ENCODE measurements at places on chromosomes 7 and 10. TPM values are rescaled to one million over a fixed set of nuclear protein-coding genes. Genes with fewer than 3 reads are reported as not detected.
A peak's percentile ranks its signal among the peaks of the same experiment; 100 is the strongest.

The AQP1 gene
- total RNA-seq = 0.13 TPM

DNA sequence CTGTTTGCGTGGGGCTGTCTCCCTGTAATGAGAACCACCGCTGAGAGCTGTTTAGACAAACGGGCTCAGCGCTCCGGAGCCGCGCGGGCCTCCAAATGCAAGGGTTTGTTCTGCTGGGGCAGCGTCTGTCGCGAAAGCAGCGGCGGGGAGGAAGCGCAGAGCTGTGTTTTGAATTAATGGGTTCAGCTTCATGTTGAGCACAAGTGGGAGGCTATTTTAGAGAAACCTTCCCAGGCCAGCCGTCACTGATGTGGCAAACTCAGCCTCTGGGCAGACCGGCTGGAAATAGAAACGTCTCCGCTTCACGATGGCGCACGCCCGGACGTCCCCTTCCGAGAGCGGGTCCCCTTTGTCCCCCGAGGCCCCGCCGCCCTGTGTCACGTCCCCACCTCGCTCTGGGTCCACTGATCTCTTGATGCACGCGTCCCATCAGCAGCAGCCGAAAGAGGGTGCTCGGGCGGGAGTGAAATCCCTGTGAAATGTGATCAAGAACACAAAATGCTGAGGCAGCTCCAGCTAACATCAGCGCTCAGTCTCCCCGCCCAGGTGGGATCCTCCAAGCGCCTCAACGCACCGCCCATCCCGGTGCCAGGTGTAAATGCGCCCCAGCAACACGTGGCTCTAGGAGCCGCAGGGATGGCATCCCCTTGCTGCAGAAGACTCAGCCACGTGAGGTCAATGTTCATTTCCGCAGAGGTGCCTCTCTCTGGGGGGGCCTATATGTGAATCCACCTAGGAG, 44.9 kb downstream of the BAMBI start:
- no peaks in the 10 kb centered on the region for H3K27me3 ChIP-seq
- H3K27ac ChIP-seq = no peak overlapping the region
- H3K4me3 ChIP-seq = no peak overlapping the region
- no peak for DNase-seq
- H3K4me1 ChIP-seq = no peaks in the 10 kb centered on the region

The INSYN2A gene
- total RNA-seq = not detected

DNA sequence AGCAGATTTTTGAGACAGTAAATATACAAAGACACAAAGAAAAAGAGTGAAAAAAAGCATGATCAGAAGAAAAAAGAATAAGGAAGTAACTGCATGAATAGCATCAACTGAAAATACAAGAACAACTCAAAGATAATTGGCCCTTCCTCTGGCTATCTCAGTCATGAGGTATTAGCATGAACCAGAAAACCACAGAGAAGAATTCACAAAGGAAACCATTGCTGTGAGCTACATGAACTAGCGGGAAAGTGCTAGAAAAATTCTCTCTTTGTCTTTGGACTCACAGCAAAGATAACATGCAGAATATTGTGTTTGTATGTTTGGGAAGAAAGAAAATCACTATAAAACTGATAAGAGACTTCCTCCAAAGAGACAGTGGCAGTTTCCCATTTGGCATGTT, 82.9 kb downstream of the SORCS1 start:
- H3K36me3 ChIP-seq = no peaks in the 10 kb centered on the region
- no peak overlapping the region for H3K4me3 ChIP-seq
- DNase-seq = no peak

The PIP gene
- total RNA-seq = not detected

DNA sequence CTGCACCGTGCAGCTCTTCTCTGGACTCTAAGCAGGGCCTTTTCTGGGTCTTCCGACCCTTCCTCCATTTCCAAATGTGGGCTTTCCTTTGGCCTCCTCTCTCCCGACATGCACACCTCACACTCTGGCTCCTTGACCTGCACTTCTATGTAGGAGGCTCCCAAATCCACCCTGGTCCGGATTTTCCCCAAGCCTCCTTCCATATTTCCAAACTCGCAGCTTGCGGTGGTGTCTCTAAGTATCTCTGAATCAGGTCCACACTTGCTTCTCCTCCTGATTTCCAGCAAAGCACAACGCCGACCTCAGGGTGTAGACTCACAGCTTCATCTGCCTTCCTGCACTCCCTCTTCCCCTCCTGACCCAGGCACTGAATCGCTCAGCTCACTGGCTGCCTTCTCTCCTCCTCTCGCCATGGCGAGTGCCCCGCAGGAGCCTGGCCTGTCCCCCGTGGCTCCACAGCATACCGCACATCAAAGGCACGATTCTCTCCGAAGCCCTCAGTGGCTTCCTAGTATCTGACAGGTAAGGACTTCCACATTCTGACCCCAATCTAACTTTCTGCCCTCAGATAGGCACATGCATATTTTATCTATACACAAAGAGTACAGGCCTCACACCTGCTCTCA, 27.8 kb downstream of the DIP2C start:
- no peaks in the 10 kb centered on the region for H3K4me1 ChIP-seq
- no peak overlapping the region for H3K27ac ChIP-seq
- H3K36me3 ChIP-seq = no peaks in the 10 kb centered on the region
- H3K4me3 ChIP-seq = no peak overlapping the region
- DNase-seq = no peak

DNA sequence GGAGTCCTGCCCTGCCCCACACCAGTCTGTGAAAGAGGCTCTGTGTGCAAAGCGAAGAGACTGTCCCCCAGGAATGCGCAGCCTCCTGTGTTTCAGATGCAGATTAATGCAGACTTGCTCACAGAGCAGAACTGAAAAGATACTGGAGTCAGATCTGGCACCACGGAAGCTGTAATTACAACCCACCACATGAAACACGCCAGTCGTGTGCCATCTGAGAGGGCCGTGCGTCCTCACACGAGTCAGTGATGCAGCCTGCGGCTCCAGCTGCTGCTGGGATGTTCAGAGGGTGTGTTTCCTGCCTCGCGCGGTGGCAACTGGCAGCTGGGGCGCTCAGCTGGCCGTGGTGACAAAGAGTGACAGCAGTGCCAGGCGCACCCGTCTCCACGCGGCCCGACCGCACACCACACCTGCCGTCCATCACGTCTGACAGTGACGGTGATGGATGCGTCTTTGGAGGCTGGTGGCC, 50.0 kb downstream of the NKX6-2 start:
- H3K4me3 ChIP-seq = no peak overlapping the region
- H3K4me1 ChIP-seq = no peaks in the 10 kb centered on the region
- H3K36me3 ChIP-seq = no peaks in the 10 kb centered on the region
- no peak for DNase-seq

The EMX2 gene
- total RNA-seq = not detected

DNA sequence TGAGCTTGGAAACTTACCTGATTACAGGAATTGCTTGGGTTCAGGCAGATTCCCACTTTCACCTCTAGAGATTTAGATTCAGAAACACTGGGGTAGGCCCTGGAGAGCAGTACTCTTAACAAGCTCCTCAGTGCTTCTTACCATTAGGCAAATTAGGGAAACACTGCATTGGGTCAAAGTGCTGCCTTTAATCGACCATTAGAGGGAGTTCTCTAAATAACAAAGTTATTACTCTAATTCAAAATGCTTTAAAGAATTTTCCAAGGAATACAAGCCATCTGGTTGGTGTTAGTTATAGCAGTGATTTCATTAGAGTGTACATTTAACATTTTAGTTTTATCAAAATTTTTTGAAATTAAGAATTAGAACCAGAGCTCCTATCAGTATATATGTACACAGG, 324.5 kb downstream of the GFRA1 start:
- no peak for DNase-seq
- H3K27me3 ChIP-seq = no peaks in the 10 kb centered on the region
- H3K4me1 ChIP-seq = no peaks in the 10 kb centered on the region
- H3K27ac ChIP-seq = no peak overlapping the region
- H3K4me3 ChIP-seq = no peak overlapping the region

The ANKRD61 gene
- total RNA-seq = 0.24 TPM

The DLX5 gene
- total RNA-seq = not detected

DNA sequence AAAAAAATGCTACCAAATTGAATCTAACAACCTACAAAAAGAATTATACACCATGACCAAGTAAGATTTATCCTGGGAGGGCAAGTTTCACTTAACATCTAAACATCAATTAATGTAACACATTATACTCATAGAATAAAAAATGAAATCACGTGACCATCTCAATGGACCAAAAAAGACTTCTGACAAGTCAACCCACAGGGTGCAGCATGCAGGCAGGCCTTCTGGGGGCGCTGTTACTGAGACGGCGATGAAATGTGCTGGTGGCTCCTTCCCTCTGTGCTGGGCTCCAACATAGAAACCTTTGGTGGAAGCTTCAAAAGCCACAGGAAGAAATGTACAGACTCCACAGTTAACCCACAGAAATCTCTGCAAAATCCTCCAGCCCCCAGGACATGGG, 103.1 kb downstream of the INHBA start:
- H3K27me3 ChIP-seq = no peaks in the 10 kb centered on the region
- DNase-seq = no peak
- H3K4me1 ChIP-seq = no peaks in the 10 kb centered on the region
- H3K27ac ChIP-seq = no peak overlapping the region
- H3K4me3 ChIP-seq = no peak overlapping the region

DNA sequence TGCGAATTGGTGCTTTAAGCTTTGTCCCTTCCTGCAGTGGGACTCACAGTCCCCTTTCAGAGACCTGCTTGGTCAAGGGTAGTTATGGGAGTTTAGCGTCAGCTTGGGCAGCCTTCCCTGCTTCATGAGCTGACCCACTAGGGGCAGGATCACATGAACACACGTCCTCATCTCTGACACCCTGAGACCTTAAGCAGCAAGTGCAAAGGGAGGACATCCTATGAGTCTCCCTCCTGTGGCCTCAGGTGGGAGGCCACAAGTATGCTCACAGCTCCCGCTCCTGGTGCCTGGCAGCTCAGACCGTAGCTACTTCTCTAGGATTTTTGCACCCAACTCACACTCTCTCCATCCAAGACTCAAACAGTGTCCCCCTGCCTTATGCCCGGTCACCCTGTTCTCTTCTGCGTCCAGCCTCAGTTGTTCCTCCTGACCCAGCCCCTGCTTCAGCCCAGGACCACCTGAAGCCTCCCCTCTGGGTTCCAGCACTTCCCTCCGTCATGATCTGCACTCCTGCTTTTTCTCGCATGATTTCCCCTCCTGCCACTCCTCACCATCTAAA, 136.6 kb upstream of the FAM20C start:
- H3K27ac ChIP-seq = no peak overlapping the region
- H3K36me3 ChIP-seq = no peaks in the 10 kb centered on the region
- H3K4me1 ChIP-seq = no peaks in the 10 kb centered on the region
- no peaks in the 10 kb centered on the region for H3K27me3 ChIP-seq

GRCh38 chr10:125038637-125039036, 96.7 kb downstream of the ZRANB1 start:
- no peaks in the 10 kb centered on the region for H3K27me3 ChIP-seq
- H3K4me3 ChIP-seq = no peak overlapping the region
- no peak overlapping the region for H3K27ac ChIP-seq
- H3K4me1 ChIP-seq = no peaks in the 10 kb centered on the region

GRCh38 chr10:88507404-88507803, 75.7 kb downstream of the RNLS start:
- no peaks in the 10 kb centered on the region for H3K27me3 ChIP-seq
- no peak overlapping the region for H3K4me3 ChIP-seq
- H3K4me1 ChIP-seq = no peaks in the 10 kb centered on the region
- DNase-seq = no peak
- no peaks in the 10 kb centered on the region for H3K36me3 ChIP-seq

The ACBD7 gene
- total RNA-seq = 0.80 TPM

The CPA1 gene
- total RNA-seq = not detected

GRCh38 chr10:69807122-69807521, 5.4 kb downstream of the COL13A1 start:
- no peaks in the 10 kb centered on the region for H3K36me3 ChIP-seq
- no peak overlapping the region for H3K27ac ChIP-seq
- no peaks in the 10 kb centered on the region for H3K4me1 ChIP-seq
- peaks cover under 1% of the 10 kb centered on the region for H3K27me3 ChIP-seq
- DNase-seq = no peak
- no peak overlapping the region for H3K4me3 ChIP-seq

- H3K27ac ChIP-seq = no peak overlapping the region
- H3K27me3 ChIP-seq = no peaks in the 10 kb centered on the region
- no peaks in the 10 kb centered on the region for H3K36me3 ChIP-seq
These were observed 21.4 kb downstream of the PLPP4 start for GRCh38 chr10:120478386-120478785.

GRCh38 chr7:111090846-111091245, at the start of gene LRRN3:
LRRN3 (plus strand) TSS chr7:111091127; CDS start chr7:111122773, 31,646 bp downstream.
- H3K27ac ChIP-seq = no peak within 1 kb of the TSS
- no peaks in the 10 kb centered on the region for H3K36me3 ChIP-seq
- H3K4me3 ChIP-seq = peak within 1 kb of the TSS; percentile 16
- H3K27me3 ChIP-seq = no peaks in the 10 kb centered on the region
- peaks cover 12% of the 10 kb centered on the region for H3K4me1 ChIP-seq

- H3K27ac ChIP-seq = no peak overlapping the region
- no peaks in the 10 kb centered on the region for H3K36me3 ChIP-seq
- peaks cover 53% of the 10 kb centered on the region for H3K27me3 ChIP-seq
- H3K4me1 ChIP-seq = peaks cover 26% of the 10 kb centered on the region
These were observed 4.3 kb downstream of the HOXA11 start for GRCh38 chr7:27180431-27181420.

- DNase-seq = no peak
- no peaks in the 10 kb centered on the region for H3K4me1 ChIP-seq
- no peaks in the 10 kb centered on the region for H3K27me3 ChIP-seq
- H3K4me3 ChIP-seq = no peak overlapping the region
These were observed 90.5 kb downstream of the TWIST1 start for GRCh38 chr7:19026888-19027287.

GRCh38 chr10:14884082-14884481, 5.4 kb downstream of the SUV39H2 start:
- H3K27ac ChIP-seq = no peak overlapping the region
- no peak for DNase-seq
- no peaks in the 10 kb centered on the region for H3K36me3 ChIP-seq
- H3K4me3 ChIP-seq = no peak overlapping the region
- H3K4me1 ChIP-seq = peaks cover 9% of the 10 kb centered on the region

DNA sequence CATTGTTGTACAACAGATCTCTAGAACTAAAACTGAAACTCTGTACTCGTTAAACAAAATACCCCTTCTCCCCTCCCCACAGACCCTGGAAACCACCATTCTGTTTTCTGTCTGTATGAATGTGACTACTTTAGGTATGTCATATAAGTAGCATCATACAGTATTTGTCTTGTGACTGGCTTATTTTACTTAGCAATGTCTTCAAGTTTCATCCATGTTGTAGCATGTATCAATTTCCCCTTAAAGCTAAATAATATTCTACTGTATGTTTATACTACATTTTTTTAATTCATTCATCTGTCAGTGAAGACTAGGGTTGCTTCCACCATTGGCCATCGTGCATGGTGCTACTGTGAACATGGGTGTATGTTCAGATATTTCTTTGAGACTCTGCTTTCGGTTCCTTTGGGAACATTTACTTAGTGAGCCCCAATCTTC, 71.2 kb upstream of the RPA3 start:
- H3K27ac ChIP-seq = no peak overlapping the region
- H3K36me3 ChIP-seq = no peaks in the 10 kb centered on the region
- no peaks in the 10 kb centered on the region for H3K27me3 ChIP-seq
- H3K4me3 ChIP-seq = no peak overlapping the region
- DNase-seq = no peak

GRCh38 chr7:136267822-136268221, 290.7 kb upstream of the MTPN start:
- H3K4me3 ChIP-seq = no peak overlapping the region
- no peaks in the 10 kb centered on the region for H3K4me1 ChIP-seq
- no peak overlapping the region for H3K27ac ChIP-seq
- H3K36me3 ChIP-seq = no peaks in the 10 kb centered on the region
- no peak for DNase-seq

- no peaks in the 10 kb centered on the region for H3K27me3 ChIP-seq
- H3K4me3 ChIP-seq = no peak overlapping the region
- no peaks in the 10 kb centered on the region for H3K36me3 ChIP-seq
- DNase-seq = no peak
These were observed 26.8 kb upstream of the C7orf33 start for GRCh38 chr7:148563583-148564274.
